ENCODE measurements at places on chromosomes 2 and 18. TPM values are rescaled to one million over a fixed set of nuclear protein-coding genes. Genes with fewer than 3 reads are reported as not detected.

DNA sequence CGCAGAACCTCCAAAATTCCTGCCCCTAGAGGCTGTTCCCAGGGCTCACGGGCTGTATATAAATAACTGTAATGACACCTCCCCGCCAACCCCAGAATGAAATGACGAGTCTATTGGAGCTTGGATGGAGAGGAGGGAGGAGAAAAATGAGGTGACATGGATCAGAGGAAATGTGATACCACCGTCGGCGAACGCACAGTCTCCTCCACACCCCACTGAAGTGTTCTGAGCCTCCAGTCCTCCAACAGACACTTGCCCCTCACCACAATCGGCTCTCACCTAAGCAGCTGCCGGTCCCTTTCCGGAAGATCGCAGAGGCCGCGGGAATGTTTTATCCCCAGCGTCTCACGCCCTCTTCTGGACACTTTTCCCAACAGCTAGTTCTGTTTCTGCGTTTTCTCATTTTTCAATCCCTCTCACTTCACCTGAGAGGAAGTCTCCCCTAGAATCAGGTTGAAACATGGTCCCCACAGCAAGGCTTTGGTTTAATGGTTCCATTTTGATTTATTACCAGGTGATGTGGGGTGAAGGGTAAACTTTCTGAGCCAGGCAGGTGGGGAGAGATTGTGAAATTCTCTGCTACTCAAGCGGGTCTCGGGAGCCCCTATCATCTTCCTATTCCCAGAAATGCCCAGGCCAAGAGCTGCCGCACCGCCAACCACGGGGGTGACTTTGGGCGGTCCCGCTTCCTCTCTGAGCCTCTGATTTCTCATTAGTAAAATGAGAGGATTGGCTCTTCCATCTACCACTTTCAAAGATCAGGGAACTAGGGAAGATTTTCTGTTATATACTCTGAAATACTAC lies 9.1 kb upstream of the MYO5B start:
- DNase-seq = peak; percentile 91

GRCh38 chr2:9207641-9208311 lies 1.2 kb downstream of the ASAP2 start:
- peak; percentile 81 for DNase-seq

DNA sequence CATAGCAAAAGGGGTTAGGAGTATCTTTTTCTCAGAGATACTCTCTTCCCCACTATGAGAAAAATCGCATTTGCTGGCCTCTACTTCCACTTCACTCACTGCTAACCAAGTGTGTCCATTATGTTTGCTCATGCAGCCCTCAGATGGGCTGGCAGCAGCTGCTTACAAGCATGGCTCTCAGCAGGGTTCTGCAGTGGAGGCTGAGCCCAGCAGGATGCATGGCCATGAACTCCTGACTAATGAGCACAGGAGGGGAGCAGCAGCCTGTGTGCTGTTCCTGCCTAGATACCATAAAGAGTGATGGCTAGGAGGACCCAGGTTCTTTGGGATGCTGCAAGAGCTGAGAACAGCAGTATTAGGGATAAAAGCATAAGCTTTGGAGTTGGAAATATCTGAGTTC lies 316.9 kb upstream of the THSD7B start:
- peak; percentile 71 for DNase-seq

DNA sequence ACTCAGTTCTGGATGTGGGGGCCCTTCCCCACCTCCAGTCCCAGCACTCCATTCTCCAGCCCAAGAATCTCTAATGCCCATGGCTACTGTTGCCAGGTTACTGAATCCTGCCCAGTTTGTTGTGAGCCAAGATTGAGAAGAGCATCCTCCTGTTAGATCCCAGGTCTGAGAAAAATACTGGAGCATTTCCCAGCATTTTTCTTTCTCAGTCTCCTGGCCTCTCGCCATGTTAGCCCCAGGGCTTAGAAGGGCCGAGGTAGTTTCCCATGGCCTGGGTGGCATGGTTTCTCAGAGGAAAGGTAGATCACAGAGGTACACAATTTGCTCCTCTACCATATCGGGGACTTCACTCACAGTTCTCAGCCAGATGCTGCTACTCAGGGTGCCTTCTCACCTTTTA lies 135.7 kb downstream of the OTX1 start:
- no peak for DNase-seq

GRCh38 chr2:20563833-20564232 lies 87.1 kb downstream of the HS1BP3 start:
- peak; percentile 42 for DNase-seq

DNA sequence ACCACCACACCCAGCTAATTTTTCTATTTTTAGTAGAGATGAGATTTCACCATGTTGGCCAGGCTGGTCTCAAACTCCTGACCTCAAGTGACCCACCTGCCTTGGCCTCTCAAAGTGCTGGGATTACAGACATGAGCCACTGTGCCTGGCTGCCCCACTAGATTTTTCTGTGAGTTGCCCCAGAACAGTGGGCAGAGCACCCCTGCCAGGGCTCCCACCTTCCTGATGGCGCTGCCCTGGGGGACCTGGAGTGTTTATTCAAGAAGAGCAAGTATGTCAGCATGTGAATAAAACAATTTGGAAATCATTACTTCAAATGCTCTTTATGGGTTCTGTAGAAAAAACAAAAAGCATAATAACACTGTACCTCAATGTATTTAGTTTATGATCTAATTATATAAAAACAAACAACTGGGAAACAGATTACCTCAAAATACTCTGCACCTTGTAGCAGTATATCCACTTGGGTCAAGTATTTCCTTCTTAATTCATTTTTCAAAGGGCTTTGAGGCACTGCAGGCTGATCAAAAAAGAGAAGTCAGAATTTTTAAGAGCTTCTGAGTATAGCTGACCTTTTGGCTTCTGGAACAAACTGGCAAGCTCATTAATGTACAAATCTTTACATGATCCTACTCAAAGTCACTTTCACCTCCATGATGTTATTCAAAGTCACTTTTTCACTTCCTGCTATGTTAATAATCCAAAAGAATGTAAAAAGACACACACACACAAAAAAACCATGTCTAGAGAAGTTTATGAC lies 8.9 kb downstream of the HJURP start:
- no peak for DNase-seq

- no peak for DNase-seq
Observed at GRCh38 chr2:123101434-123101833, 923.7 kb upstream of the CNTNAP5 start.

GRCh38 chr2:12424219-12424618 lies 292.5 kb upstream of the TRIB2 start:
- no peak for DNase-seq

DNA sequence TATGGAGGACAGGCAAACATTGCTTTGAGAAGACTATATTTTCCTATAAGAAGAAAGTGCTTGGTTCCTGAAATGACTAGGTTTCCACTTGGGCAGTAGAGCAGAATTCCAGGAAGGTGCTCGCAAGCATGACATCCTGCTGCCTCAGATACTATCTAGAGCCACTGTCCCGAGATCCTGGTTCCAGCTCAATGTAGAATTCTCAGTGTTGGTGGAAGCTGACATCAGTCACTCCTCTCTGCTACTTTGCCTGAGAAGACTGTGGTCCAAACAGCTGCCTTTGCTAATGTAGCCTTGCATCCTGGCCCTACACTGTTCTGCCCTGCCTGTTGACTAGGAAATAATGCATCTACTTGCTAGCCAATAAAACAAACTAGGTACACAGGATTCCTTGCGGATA lies 50.0 kb upstream of the ITGA6 start:
- DNase-seq = no peak

DNA sequence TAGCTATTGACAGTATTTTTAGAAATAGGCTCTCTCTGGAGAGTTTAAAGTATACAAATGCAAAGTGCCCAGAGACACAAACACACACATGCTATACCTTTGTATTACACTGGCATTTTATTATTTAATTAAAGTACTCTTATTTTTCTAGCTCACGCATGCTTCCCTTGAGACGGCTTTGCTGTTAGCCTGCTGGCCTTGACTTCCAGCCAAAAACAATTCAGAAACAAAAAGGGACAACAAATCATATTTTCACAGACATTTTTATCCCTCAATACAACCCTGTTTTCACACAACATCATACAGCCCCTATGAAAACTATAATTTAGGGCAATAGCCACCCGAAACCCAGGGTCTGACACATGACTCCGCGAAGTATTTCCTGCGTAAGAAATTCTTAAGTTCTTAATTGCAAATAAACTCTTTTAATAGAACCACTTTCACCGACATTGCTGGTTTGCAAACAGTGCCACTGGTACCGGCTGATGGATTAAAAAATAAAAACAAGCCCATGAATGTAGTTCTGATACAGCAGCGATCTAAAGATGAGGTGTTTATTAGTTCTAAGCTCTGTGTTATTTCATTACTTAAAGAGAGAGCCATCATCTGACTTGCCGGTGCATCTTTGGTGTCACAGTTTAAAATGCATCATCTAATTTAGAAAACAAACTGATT lies 185.1 kb downstream of the TCF4 start:
- DNase-seq = no peak

OR6B2 gene
- not detected for total RNA-seq

LRPPRC gene
- total RNA-seq = 135 TPM

C18orf32 gene
- 40.0 TPM for total RNA-seq

SERPINB12 gene
- total RNA-seq = not detected

ALKAL2 gene
- 0.44 TPM for total RNA-seq
